ENCODE measurements at places on chromosomes 7 and 10. TPM values are rescaled to one million over a fixed set of nuclear protein-coding genes. Genes with fewer than 3 reads are reported as not detected.

- no peak for DNase-seq
These were observed 174.8 kb downstream of the RAPGEF5 start for GRCh38 chr7:22182149-22182548.

DNA sequence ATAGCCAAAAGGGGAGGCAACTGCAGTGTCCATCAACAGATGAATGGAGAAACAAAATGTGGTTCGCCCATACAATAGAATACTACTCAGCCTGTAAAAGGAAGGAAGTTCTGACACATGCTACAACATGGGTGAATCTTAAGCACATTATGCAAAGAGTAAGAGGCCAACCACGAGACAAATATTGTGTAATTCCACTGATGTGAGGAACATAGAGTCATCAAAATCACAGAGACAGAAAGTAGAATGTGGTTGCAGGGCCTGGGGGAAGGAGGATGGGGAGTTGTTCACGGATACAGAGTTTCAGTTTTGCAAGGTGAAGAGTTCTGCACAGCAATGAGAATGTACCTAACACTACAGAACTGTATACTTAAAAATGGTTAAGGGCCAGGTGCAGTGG lies 13.7 kb upstream of the C10orf71 start:
- DNase-seq = no peak

Gene GPNMB
- not detected for total RNA-seq

- DNase-seq = no peak
These were observed 117.1 kb downstream of the TFPI2 start for GRCh38 chr7:93773446-93773845.

- DNase-seq = no peak
These were observed 171.8 kb downstream of the SEMA3A start for GRCh38 chr7:84022684-84023308.

- DNase-seq = no peak
These were observed 82.5 kb upstream of the TBX20 start for GRCh38 chr7:35336444-35336843.

DNA sequence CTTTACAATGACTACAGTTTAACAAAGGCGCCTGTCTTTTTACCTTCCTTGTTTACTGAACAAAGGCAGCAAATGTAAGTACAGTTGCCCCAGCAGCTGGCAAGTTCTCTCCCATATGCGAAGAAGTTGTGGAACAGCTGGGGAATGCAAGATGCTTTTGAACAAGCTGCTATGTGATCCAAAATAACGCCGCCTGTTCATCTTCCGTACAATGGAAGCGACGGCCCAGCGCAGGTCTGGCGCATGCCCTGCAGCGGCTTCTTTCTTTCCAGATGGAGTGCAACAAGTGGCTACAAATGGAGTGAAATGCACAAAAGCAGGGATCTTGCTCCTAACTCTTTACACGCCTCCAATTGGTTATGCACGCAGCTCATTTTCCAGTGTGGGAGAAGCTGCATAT lies 97.0 kb upstream of the SVIL start:
- no peak for DNase-seq

All from activated CD4-positive, alpha-beta T cell treated with anti-CD3 and anti-CD28 coated beads, Interleukin-2, amount 10 ng/mL, durations not matched to agents 7 days and 5 days (primary cell).